ENCODE measurements at places on chromosomes 6 and 20.
A peak's percentile ranks its signal among the peaks of the same experiment; 100 is the strongest.

DNA sequence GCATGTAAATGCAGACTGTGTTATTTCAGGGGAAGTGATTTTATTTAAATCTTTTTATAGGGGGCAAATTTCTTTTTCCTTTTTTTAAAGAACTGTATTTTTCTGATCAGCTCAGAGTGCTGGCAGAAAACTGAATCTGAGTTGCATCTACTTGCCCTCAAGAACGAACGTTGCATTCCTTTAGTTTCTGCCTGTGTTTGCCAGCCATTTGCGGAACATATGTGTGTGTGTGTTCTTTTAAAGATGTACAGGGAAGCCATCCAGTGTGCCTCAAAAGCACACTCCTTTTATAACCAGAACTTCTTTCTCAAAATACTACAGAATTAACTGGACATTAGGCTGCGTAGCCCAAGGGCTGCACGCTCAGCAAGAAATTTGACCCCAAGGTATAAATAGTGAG, 25.8 kb upstream of the INSM1 start:
- DNase-seq, result no peak

DNA sequence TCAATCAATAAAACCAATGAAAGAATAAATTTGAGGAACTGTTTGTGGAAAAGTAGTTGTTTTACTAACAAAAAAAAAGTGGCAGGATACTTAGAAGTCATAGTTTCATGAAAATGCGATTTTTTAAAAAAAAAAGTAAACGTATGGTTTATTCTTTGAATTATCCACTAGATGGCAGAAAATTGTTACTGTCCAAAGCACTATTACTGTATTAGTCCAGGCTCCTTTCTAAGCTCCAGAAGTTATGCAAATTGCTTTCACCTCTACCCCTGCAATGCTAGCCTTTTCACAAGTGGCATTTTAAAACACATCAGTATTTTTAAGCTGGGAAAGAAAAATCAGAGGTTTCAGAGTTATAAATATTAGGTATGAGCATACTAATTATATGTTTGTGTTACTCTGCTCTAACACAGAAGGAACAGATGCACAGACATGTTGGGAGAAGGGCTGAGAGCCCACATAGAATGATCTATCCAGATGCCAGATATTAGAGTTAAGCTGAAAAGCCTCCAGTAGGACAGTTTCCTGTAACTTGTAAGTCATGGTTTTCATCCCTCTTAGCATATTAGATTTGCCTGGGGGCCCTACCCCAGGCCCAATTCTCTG, 63.9 kb downstream of the FHL5 start:
- peak; percentile 3 for DNase-seq

DNA sequence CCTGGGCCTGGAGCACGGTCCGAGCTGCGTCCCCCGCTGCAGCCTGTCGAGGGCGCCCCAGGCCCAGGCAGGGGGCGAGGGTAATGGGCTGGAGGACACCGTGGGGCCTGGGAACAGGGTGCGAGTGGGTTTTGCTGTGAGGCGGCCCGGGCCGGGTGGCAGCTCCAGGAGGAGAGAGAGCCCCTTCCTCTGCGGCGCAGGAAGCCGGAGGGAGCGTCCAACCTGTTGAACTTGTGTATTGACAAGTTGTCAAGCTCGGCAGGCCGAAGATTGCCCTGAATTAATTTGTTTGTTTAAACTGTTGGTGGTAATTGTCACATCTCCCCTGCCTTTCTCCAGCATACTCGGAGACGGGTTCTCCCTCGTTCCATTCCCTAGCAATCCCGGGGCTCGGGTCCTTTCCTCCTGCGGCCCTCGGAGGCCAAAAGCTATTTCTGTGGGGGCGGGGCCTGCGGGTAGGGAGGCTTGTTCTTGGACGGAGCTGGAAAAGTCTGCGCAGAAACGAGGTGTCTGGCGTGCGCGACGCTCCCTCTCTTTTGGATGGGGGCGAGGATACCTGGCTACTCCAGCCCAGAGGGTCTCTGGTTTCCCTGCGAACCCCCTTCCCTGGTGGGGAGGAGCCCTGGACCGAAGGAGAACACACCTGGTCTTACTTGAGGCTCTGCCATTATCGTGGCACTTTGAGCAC, 9.9 kb downstream of the NR2E1 start:
- DNase-seq, result peak; percentile 15

- DNase-seq, result no peak
Measured at GRCh38 chr6:14190191-14190928, 72.8 kb downstream of the CD83 start.

DNA sequence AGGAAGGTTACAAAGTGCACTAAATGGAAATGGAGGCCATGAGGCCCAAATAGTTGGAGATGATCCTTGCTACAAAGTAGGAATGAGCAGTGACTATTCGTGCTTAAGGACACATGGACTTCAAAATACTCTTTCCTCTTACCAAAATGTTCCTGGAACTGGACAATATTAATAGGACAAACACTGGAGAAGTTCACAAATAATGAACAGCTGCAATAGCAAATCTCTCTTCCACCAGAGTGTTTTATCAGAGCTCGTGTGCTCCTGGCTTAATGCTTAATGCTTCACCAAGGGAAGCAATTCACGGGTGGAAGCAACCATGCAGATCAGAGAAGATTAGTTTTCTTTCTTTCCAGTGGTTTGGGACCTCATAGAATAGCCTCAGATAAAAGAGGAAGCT, 435.4 kb downstream of the BCKDHB start:
- DNase-seq, result no peak

- DNase-seq, result no peak
Measured at GRCh38 chr6:7301702-7302101, 11.3 kb downstream of the SSR1 start.

- DNase-seq, result no peak
Measured at GRCh38 chr20:59466107-59466815, 138.1 kb upstream of the PHACTR3 start.

GRCh38 chr6:113526995-113527394, 330.1 kb upstream of the MARCKS start:
- DNase-seq, result no peak

DNA sequence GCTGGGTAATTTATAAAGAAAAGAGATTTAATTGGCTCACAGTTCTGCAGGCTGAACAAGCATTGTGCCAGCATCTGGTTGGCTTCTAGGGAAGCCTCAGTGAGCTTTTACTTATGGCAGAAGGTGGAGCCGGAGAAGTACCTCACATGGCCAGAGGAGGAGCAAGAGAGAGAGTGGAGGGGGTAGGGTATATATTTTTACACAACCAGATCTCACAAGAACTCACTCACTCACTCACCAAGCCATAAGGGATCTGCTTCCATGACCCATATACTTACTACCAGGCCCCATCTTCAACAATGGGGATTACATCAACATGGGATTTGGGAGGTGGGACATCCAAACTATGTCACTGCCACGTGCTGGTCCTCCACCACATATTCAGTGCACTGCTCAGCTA, 152.6 kb upstream of the PRND start:
- no peak for DNase-seq

DNA sequence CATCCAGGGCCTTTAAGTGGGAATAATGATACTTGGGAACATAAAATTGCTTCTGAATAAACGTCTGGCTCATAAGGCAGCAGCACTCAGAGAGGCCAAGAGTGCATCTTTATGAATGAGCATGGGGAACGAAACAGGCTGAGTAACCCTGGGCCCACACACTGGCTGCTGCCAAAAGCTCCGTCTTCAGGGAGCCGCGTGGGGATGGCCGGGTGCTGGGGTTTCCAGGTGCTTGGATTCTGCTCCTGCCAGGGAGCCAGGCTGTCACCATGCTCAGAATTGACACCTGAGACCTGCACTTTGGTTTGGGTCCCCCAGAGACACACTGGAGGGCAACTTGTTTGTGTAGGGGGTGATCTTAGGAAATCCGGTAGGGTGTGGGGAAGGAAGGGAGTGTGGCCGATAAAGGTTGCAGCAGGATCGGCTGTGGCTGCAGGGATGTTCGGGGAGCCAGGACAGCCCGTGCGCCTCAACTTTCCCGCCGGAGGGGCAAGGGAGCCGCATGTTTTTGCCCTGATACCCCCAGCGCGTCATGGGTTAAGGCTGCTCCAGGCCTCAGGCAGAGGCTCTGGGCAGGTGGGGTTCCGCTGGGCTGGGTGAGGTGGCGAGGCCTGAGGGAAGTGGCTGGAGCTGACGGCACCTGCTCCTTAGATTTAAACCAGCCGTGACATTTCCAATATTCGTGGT, 101.8 kb downstream of the YTHDF1 start:
- DNase-seq, result no peak

- no peak for DNase-seq
Measured at GRCh38 chr20:41017448-41018042, 11.1 kb upstream of the TOP1 start.

- DNase-seq, result no peak
Measured at GRCh38 chr6:91824331-91824730, 1237.5 kb upstream of the MAP3K7 start.

DNA sequence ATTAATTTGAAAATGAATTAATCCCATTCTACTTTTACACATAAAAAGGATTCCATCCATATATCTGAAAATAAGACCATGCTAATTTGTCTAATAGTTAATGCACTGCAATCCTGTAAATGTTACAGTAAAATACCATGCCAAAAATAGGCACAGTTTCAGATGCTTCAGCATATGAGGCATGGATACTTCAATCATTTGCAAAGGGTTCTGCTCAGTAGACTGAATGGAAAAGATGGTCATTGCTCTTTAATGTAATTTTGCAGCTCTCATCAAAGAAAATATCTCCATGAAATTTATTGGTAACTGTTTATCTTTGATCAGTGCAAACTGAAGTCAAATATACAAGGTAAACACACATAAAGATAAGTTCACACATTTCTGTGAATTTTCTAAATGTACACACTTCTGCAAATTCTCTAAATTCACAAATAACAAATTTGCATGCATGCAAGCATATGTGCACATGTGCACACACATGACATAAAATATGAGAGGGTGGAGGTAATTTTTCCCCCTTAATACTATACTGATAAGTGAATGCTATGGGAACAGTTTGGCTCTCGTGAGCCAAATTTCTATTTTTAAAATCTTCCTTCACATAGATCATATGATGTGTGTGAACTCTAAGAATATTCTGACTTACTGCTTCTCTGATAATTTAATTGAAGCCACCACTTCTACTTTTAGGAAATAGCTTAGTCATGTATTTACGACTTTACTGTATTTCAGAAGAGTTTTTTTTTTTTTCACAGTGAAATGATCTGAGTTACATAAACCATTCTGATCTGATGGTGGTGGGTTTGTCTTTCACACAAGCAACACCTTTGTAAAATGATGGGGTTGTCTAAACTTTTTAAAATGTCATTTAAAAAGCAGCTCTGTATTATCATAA, 996.8 kb upstream of the CITED2 start:
- no peak for DNase-seq

DNA sequence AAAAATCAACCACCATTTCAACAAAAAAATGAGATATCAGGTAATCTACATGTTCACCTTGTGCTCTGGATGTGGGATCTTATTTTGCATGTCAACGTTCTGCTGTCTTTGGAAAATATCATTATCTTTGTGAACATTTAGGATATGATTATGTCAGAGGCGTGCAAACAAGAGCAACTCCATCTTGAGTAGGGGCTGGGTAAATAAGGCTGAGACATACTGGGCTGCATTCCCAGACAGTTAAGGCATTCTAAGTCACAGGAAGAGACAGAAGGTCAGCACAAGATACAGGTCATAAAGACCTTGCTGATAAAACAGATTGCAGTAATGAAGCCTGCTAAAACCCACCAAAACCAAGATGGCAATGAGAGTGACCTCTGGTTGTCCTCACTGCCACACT, 28.8 kb upstream of the ZBTB24 start:
- no peak for DNase-seq

GRCh38 chr20:10489853-10490252, 54.7 kb downstream of the SLX4IP start:
- no peak for DNase-seq

DNA sequence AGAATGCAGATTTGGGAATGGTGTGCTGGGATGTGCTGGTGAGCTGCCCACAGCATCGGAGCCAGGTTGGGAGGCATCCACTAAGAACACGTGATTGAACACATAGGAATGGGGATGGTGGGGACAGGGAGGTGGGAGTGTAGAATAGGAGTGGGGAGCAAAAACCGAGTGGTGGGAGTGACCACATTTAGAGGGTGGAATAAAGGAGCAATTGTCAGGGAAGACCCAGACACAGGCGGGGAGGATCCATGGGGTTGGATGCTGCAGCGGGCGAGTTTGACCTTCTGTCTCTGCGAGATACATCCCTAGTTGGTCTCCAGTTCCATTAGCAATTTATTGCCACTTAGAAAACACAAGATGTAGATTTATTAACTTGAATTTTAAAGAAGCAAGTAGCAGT, 4.7 kb downstream of the NAA20 start:
- DNase-seq, result no peak

DNA sequence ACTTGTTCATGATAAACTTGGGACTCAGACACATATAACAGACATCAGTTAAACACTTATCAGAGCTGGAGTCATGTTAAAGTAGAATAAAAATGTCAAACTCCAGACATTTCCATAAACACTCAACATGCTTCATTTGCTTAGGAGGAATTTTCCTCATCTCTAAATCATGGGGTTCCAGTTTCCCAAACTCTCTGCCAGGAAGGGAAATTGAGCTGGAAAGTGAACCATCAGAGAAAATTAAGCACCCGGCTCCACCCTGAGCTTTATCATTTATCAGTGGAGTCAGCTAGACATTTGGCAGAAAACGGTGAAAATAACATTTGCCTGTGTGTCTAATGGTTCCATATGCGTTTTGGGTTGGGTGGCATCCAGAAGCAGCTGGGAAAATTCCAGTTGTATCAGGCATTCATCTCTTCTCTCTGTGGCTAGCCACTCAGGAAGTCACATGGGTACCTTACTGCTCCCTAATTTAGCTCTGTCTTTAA, 25.3 kb upstream of the ZNFX1 start:
- DNase-seq, result no peak

DNA sequence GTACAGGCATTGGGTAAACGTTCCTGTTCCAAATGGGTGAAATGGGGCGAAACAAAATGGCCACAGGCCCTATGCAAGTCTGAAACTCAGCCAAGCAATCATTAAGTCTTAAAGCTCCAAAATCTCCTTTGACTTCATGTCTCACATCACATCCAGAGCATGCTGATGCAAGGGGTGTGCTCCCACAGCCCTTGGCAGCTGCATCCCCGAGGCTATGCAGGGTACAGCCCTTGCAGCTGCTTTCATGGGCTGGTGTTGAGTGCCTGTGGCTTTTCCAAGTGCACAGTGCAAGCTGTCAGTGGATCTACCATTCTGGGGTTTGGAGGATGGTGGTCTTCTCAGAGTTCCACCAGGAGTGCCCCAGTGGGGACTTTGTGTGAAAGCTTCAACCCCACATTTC, 270.0 kb upstream of the CDYL start:
- DNase-seq, result no peak

- DNase-seq, result no peak
Measured at GRCh38 chr20:47127999-47128398, 228.5 kb downstream of the ZMYND8 start.

DNA sequence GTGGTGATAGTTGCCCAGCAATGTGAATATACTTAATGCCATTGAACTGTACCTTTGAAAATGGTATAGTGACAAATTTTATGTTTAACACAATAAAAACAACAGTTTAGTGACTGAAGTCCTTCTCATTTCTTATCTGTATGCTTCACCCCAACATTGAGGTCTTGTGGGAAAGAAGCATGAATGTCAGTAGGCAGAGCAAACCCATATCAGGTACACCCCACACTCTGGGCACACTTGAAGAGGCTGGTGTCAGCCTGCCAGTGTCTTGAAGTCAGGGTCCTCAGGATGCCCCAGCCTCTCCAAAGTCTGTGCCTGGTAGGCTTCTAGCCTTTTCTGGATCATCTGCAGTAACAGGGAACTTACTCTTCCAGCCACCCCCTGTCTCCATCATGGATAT, 51.2 kb downstream of the CD164 start:
- DNase-seq, result no peak

GRCh38 chr6:146498309-146498708, 45.3 kb upstream of the RAB32 start:
- DNase-seq, result no peak

All from small intestine (tissue), 16 donors.